Inflammatory macrophage treated with lipopolysaccharide for 4 hours (primary cell): ENCODE measurements at places on chromosomes 13 and 19.

GRCh38 chr19:56900573-56901097 lies 60.1 kb upstream of the PEG3 start:
- no peak for DNase-seq

- peak; percentile 26 for DNase-seq
Measured at GRCh38 chr19:46499692-46500091, 4.0 kb upstream of the PNMA8B start.

GRCh38 chr13:100610391-100611347 lies 22.1 kb upstream of the GGACT start:
- DNase-seq = peak; percentile 39

GRCh38 chr19:38210458-38210987 lies 13.5 kb downstream of the DPF1 start:
- DNase-seq = no peak

GRCh38 chr13:100588331-100589177 lies at the start of gene GGACT:
GGACT (minus strand) TSS chr13:100588789; CDS start chr13:100532591, 56,198 bp downstream.
- peak; percentile 66 for DNase-seq

DNA sequence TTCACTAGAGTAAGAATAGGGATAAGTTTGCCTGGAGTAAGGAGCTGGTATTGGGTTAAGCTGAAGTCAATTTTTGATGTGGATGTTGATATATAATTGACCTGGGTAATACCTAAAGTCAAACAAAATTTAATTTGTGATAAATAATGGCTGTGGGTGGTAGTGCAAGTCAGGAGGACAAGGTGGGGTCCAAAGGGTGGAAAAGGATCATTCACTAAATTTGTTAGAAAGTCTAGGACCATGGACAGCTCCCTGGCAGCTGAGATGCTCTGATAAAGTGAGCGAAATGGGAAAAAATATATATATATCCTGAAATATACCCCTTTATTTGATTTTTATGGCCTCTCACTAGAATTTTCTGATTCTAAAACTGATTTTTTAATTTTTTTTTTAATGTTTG lies 463.5 kb downstream of the GPC6 start:
- no peak for DNase-seq

DNA sequence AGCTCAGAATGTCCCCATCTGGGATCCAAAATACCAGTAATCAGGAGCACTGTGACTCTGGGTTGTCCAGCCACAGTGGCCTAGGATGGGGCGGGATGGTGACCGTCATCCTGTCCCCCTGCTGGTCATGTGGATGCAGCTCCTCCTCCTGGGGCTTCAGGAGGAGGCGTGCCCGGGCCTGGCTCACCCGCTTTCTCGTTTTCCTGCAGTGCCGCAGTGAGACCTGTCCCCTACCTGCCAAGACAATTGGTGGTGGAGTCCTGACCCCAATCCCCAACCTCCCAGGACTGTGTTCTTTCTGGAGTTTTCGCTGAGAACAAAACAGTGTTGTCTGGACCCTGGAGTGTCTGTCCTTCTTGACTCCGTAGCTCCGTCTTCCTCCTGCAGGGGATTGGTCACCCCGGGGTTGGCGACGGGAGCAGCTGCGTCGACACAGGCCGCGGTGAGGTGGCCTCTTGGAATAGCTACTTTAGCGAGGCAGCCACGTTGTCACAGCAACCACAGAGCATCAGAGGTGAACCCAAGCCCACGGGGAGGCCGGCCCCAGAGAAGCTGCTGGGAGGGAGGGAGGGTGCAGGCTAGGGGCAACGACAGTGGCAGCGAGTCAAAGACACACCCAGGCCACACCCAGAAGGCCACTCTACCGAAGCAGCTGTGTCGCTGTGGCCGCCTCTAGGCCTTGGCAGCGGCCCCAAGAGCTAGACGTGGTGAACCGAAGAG lies 10.2 kb upstream of the EMC10 start:
- DNase-seq = no peak

GRCh38 chr13:20206065-20206697 lies 13.4 kb upstream of the GJB2 start:
- peak; percentile 47 for DNase-seq

GRCh38 chr19:21468791-21469190 lies 36.6 kb upstream of the ZNF429 start:
- no peak for DNase-seq

DNA sequence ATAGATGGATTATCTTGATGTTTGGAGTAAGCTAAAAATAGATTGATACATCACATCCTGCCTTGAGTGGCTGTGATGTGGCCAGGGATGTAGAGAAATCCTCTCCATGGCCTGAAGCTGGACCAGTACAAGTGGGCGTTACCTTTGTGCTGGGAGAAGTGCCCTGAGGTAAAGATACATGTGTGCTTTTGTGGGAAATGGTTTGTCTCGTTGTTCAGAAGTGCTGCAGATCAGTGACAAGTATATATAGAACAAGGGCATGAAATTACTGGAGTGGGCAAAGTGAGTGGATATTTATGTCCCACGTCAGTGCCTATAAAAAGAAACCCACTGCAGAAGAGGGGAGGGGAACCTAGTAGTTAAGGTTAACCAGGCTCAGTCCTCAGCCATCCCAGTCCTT lies 12.2 kb upstream of the ZNF304 start:
- DNase-seq = no peak

- no peak for DNase-seq
Measured at GRCh38 chr13:110661256-110661655, 44.7 kb downstream of the CARS2 start.

- DNase-seq = no peak
Measured at GRCh38 chr13:99689955-99690354, 188.7 kb downstream of the TM9SF2 start.

GRCh38 chr19:19372656-19373416 lies 32.6 kb upstream of the GATAD2A start:
- DNase-seq = peak; percentile 90

DNA sequence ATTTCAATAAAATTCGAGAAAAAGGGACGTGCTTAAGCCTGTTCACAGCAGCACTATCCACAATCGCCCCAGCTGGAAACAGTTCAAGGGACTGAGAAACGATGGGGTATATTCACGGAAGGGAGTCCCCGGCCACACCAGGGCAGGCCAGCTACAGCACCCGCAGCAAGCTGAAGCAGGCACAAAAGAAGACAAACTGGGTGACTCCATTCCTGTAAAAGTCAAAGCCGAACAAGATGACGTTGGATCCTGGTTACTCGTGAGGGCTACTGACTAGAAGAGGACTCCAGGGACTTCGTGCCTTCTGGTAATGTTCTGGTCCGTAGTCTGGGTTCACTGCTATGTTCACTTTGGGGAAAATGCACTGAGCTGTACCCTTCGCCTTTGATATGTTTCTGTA lies 57.6 kb downstream of the COL4A1 start:
- no peak for DNase-seq

GRCh38 chr19:2720777-2721569 lies at the start of gene DIRAS1:
DIRAS1 (minus strand) TSS chr19:2721372; CDS start chr19:2717806, 3,566 bp downstream.
- no peak for DNase-seq
